Left renal pelvis (tissue), 4 donors: ENCODE measurements at places on chromosomes 1 and 21. TPM values are rescaled to one million over a fixed set of nuclear protein-coding genes. Genes with fewer than 3 reads are reported as not detected.

The GNG4 gene
- polyA plus RNA-seq, result 3.5 TPM

DNA sequence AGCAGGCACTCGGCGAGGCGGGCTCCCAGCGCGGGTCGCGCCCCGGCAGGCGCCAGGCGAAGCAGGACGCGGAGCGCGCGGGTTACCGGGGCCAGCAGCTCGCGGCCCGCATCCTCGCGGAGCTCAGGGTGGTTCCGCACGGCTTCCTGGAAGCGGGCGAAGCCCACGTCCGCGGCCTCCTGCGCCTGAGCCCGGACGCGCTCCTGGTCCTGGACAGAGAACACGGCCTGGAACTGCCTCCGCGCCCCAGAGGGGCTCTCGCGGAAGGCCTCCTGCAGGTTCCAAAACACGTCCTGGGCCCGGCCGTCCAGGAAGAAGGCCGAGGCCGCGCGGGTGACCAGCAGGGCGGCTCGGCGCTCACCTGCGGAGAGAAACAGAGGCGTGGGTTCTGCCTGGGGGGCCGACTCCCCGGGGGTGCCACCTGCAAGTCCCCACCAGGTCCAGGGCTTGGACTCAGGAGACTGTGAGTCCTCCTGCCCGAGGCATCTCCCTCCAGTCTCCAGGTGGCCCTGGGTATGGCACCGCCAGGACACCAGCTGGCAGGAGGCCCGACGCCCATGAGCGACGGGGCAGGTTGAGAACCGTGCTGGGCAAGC lies 11.4 kb downstream of the TTC34 start:
- no peak for DNase-seq

DNA sequence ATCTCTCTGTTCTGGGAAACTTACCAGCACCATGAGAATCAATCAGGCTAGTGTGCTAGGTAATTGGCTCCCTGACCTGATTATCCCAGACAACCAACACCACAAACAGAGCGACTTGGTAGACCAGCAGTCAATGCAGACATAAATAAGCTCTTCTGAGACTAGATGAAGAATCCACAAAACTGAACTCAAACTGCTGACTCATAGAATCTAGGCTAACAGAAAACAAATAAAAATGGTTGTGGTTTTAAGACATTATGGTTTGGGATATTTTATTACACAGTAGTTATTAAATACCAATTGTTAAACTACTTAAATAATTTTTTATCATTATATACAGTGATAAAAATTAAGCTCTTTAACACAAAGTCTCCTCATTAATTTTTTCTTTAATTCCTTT lies 535.7 kb downstream of the COL11A1 start:
- no peak for DNase-seq

- DNase-seq, result no peak
These were observed 876 bp downstream of the KCNJ15 start for GRCh38 chr21:38257667-38258066.

DNA sequence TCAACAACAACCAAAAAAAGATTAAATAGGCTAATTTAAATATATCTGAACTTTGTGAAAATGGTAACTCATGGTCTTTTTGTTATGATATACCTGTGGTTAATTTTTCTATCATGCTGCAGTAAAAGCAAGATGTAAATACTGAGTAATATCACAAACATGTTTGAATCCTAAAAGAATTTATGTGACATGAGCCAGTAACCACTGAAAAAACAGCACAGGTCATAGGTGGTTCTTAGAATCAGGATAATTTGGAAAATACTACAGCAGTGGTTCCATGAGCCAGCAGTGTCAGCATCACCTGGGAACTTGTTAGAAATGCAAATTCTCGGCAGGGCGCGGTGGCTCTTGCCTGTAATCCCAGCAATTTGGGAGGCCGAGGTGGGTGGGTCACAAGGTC lies 4.1 kb downstream of the ATP5IF1 start:
- DNase-seq, result no peak

GRCh38 chr21:38851101-38851500 lies 45.4 kb downstream of the ETS2 start:
- no peak for DNase-seq

- DNase-seq, result no peak
These were observed 54.0 kb downstream of the MAP10 start for GRCh38 chr1:232859216-232859615.
